ENCODE measurements at places on chromosomes 2 and 18.

DNA sequence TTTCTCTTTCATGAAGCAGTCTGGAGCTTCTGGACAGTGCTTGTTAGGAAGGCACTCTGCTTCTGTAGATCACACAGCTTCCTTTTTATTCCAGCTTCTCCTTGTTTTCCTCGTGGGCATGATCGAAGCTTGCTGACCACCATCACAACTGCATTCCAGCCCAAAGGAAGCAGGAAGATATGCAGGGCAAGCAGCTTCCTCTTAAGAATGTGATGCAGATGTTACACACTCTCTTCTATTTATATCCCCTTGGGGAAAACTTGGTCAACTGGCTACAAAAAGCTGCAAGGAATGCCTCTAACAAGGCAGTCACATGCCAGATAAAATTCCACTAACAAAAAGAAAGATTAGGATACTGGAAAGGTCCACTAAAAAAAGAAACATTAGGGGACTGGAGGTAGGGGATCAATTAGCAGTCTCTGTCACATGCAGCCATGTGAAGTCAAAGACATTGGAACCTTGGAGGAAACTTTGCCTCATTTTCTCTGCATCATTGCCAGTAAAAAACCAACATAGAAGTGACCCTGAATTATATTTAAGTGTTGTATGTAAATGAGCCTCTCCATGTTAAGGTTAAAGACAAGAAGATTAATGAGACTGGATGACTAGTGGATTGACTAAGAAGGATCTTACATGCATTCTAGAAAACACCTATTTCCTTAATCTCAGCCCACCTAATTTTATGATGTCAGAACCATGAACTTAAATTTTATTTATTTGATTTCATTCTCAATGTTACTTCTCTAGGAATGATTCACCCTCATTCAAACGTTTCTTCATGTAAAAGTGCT is 98.3 kb downstream of the NAB1 start:
- no peak for DNase-seq

DNA sequence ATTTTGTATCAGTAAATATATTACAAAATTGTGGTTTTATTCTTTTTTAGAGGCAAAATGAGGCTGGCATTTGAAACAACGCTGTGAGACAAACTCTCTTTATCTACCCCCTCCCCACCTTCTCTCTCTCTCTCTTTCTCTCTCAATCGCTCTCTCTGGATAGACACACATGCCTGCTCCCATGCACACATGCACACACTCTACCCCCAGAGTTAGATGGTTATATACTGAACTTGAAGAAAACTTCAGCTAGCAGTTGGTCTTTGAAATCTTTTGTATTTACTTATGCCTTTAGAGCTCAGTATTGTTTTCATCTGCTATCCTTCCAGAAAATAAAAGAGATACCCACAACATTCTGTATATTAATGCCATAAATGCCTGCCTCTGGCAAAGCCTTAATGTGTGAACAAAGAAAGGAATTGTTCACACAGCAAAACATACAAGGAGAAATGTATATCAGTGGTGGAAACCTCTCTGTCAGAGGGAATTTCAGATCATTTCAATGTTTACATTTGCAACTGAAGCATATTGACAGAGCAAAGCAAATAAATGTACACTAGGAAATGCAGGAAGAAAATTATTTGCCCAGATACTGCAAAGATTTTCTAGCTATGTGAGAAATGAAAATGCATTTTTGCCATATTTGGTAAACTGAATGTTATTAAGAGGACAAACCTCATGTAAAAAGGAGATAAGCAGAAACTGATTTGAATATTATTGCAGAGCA is 217.0 kb upstream of the UBE2E3 start:
- DNase-seq, result no peak

GRCh38 chr2:152432206-152432653 is 97.3 kb downstream of the FMNL2 start:
- no peak for DNase-seq

DNA sequence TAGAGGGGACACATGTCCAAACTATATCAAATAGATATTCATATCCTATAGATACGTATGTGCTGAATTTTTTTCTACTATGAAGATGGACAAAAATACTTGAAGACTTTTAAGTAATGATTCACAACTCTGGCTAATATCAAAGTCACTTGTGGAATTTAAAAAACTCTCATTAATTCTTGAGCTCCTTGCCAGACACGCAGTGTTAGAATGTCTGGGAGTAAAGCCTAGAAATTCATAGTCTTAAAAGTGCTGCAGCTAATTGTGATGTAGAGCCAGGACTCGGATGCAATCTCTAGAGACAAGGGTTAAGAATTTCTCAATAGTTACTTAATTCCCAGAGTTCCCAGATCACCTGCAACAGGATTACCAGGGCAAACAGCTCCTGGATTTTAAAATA is 107.4 kb downstream of the ARL6IP6 start:
- DNase-seq, result no peak

DNA sequence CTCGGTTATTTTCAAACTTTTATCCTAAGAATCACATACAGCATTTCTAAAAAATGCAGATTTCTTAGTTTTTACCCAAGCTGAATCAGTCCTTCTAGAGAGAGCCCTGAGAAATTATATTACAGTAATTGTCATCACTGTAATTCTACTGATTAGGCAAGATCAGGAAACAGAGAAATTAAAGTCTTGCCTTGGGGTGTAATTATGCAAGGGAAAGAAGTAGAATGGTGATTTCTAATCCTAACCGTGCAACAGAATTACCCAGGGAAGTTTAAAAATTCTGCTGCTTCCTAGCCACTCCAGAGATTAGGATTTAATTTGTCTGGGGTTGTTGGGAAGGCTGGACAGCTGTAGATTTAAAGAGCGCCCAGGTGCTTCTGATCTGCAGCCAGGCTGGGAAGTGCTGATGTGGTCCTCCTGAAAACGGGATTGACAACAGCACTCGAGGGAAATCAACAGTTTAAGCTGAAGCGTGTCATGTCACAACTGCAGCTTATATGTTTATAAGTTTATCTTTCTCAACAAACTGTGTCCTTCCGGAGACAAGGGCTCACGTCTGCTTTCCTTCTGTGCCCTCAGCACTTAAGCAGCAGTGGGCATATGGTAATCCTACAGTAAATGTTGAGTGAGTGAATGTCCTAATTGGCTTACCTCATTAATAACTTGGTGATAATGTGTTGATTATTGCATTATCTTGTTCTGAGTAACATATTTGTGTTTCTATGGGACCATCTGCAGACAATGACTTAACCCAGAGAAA is 671.9 kb upstream of the SOX11 start:
- no peak for DNase-seq

Data from GOT3 (cell line).